ENCODE measurements at places on chromosomes 11 and 22. TPM values are rescaled to one million over a fixed set of nuclear protein-coding genes. Genes with fewer than 3 reads are reported as not detected.

Gene NCAPH2
- total RNA-seq = 155 TPM

Gene SLC43A3
- 447 TPM for total RNA-seq

Gene ZNF215
- 0.73 TPM for total RNA-seq

Gene ADAMTS8
- not detected for total RNA-seq

Gene OR4D5
- not detected for total RNA-seq

Gene HNRNPUL2
- 58.7 TPM for total RNA-seq

Gene C11orf65
- total RNA-seq = 0.64 TPM

Gene MMP7
- not detected for total RNA-seq

Gene DEFB131B
- total RNA-seq = not detected

Gene FOLR1
- not detected for total RNA-seq

Gene PRG2
- not detected for total RNA-seq

Gene OR10AG1
- total RNA-seq = not detected

Gene GGT1
- 39.1 TPM for total RNA-seq

Gene DCHS1
- 0.89 TPM for total RNA-seq

Gene SYT7
- not detected for total RNA-seq

All from CD8-positive, alpha-beta memory T cell (primary cell).